ENCODE measurements at places on chromosomes 11 and 22.

GRCh38 chr22:25478528-25478927 is 85.9 kb upstream of the GRK3 start:
- no peak for DNase-seq

DNA sequence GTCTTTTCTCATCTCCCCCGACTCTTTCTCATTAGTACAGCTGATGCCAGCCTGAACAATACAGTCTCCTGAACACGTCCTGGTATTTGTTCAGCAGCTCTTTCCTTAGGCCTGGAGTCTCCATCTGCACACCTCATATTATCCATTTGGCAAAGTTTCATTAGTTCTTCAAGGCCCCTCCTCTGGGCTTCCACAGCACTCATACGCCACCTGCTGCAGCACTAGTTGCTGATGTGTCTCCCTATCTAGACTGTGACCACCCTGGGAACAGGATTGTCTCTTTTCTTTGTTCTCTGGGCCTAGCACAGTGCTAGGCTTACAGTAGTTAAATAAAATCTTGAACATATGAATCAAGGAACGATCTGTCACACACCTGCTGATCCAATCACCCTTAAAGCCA is 17.2 kb downstream of the DCHS1 start:
- no peak for DNase-seq

- DNase-seq = no peak
Measured at GRCh38 chr11:98600103-98600502, 420.6 kb upstream of the CNTN5 start.

DNA sequence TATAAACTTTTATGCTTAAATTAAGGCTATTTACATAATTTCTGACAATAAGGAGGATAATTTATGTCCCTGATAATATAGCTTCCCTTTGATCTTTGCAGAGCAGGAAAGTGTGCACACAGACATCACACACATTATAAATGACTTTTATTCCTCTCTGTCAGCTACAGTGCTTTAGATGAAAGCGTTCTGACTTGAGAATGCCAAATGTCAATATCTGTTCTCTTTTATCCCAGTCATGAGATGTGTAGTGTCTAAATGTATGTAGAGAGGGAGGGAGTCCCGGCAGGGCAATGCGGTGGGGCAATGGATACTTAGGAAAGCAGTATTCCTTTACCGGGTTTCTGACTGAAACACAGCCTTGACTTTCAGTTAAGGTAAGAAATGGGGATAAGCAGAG is 225.4 kb upstream of the CHORDC1 start:
- DNase-seq = no peak

- DNase-seq = no peak
Measured at GRCh38 chr11:44833877-44834452, 107.2 kb downstream of the TSPAN18 start.

DNA sequence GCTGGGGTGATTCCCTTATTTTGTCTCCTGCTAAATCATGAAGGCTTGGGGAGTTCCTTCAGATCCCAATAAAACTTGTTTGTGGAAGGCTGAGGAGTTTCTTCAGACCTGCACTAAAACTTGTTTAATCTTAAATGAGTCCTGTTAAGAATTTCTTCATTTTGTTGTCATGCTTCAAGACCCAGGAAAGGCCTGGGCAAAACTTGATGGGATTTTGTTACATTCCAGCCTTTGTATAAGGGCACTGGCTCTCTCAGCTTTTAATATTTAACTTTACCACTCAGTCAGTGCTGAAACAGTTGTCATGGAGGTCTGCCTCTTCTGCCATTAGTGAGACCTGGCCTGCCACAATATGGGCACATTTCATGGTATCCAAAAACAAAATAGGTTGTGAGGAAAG is 699.0 kb downstream of the ETS1 start:
- peak; percentile 21 for DNase-seq

GRCh38 chr11:121625777-121626506 is 173.2 kb upstream of the SORL1-AS1 start:
- no peak for DNase-seq

- DNase-seq = no peak
Measured at GRCh38 chr11:72122607-72123006, 10.1 kb upstream of the ANAPC15 start.

GRCh38 chr11:127259102-127259501 is 258.5 kb upstream of the KIRREL3 start:
- DNase-seq = no peak

DNA sequence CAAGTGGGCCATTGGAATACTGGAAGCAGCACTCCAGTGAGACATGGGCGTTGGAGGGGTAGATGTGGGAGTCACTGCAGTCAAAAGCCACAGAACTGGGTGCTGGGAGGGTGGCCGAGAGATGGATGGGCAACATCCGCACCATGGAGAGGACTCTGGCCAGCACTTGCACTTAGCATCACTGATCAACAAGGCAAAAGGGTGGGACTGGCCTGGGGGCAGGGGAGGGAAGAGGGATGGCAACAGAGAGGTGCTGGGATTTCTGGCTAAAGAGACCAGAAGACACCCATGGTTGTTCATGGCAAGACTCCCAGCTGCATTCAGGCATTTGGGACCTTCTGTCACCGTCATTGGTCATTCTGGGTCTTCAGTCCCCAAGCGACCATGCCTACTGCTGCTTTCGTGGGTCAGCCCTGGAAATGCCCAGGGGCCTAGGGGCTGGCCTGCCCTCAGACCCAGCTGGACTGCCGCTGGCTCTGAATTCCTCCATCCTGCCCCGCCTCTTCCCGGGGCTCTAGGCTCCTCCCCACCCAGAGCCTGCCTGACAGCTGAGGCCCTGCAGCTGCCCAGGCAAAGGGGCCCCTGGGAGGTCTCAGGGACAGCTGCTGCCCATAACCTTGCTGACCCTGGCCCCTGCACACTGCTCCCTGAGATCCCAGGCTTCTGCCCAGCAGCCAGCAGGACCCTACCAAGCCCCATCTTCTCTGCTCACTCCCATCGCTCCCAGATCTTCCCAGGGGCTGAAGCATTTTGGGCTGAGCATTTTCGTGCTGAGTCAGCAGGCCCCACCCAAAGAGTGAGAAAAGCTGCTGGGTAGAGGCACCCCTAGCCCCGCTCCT is 13.0 kb upstream of the CDC42EP2 start:
- DNase-seq = no peak

GRCh38 chr11:75663808-75664207 is 5.0 kb downstream of the MAP6 start:
- DNase-seq = no peak

- no peak for DNase-seq
Measured at GRCh38 chr11:12541583-12542151, 132.6 kb upstream of the TEAD1 start.

DNA sequence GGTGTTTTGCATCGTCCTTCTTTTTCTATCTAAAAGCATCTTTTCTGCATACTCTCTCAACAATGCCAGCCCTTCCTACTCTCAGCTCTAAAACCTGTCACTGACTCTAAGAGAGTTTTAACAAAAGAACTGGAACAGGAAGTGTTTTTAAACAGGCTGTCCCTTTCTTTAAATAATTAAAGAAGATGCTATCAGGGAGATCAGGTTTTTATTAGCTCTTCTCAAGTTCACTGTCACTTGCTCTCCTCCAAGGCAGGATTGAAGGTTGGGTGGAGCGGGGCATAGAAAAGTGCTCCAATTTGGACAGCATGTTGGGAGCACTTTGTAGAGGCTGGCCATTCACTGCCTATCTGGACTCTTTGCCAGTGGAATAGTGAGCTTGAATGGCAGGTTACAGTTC is 56.4 kb upstream of the BARX2 start:
- no peak for DNase-seq

- DNase-seq = no peak
Measured at GRCh38 chr11:11451501-11452005, 98.5 kb upstream of the CSNK2A3 start.

GRCh38 chr11:17528906-17529843 is 15.0 kb downstream of the USH1C start:
- DNase-seq = no peak

GRCh38 chr11:22787551-22788162 is 41.9 kb downstream of the SVIP start:
- DNase-seq = peak; percentile 50

- no peak for DNase-seq
Measured at GRCh38 chr11:118924591-118925585, 838 bp downstream of the BCL9L start.

GRCh38 chr11:116829525-116830183 is at the start of gene APOC3:
TSS of gene APOC3 (plus strand) at chr11:116829907. CDS start at chr11:116830583, 676 bp downstream.
- DNase-seq = no peak

- DNase-seq = no peak
Measured at GRCh38 chr11:17637901-17638300, 81.5 kb upstream of the MYOD1 start.

DNA sequence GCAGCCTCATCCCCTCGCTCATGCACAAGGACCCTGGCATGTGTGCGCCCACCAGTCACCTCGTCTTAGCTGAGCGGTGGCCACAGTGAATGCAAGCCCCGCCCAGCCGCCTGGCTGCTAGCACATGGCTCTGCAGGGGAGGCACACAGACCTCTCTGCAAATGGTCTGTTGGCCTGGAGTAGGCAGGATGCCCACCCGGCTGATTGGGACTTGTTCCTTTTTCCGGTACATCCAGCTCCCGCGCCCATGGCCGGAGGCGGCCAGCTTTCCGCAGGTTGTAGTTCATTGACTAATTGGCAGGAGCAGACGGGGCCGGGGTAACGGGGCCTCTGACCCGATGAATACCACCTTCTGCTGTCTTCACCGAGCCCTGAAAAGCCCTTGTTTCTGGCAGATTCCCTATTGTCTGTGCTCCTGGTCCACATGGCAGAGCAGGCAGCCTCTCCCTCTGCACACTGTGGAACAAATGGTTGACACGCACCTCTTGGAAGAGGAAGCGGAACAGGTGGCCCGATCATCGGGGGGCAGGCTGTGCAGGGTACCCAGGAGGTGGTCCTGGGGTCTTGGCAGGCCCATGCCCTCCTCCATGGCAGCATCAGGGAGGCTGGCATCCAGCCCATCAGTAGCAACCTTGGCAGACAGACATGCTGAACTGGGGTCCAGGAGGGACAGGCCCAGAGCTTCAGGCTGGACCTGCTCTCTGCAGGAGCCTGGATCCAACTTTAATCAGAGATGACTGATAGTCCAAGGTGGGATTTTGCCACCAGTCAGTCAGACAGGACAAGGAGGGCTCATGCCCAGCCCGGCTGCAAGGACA is 1512.0 kb downstream of the BRD1 start:
- DNase-seq = no peak

GRCh38 chr11:35536470-35536869 is 11.1 kb upstream of the PAMR1 start:
- no peak for DNase-seq

GRCh38 chr11:96088914-96089313 is 165.0 kb upstream of the MTMR2 start:
- no peak for DNase-seq

GRCh38 chr11:117857734-117858414 is 18.6 kb downstream of the FXYD6 start:
- DNase-seq = no peak

DNA sequence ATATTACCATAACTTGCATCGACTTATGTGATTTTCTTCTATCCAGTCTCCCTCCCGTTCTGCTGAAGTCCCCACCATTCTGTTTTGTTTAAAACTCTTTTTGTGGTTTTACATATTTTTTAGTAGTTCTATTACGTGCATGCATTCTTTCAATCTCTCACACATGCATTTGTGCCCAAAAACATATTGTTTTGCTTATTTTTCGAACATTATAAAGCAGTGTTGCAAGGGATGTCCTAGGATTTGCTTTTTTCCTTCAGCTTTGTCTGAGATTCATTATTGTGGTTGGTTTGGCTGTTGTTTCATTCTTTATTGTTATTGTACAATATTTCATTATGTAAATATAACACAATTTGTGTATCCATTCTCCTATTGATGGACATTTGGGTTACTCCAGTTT is 235.7 kb downstream of the DYNC2H1 start:
- no peak for DNase-seq

GRCh38 chr11:12865863-12866595 is 143.1 kb upstream of the RASSF10 start:
- DNase-seq = no peak

- no peak for DNase-seq
Measured at GRCh38 chr22:43881091-43882061, 10.4 kb downstream of the PNPLA5 start.

- DNase-seq = no peak
Measured at GRCh38 chr22:21766691-21767462, 31.3 kb upstream of the YPEL1 start.

DNA sequence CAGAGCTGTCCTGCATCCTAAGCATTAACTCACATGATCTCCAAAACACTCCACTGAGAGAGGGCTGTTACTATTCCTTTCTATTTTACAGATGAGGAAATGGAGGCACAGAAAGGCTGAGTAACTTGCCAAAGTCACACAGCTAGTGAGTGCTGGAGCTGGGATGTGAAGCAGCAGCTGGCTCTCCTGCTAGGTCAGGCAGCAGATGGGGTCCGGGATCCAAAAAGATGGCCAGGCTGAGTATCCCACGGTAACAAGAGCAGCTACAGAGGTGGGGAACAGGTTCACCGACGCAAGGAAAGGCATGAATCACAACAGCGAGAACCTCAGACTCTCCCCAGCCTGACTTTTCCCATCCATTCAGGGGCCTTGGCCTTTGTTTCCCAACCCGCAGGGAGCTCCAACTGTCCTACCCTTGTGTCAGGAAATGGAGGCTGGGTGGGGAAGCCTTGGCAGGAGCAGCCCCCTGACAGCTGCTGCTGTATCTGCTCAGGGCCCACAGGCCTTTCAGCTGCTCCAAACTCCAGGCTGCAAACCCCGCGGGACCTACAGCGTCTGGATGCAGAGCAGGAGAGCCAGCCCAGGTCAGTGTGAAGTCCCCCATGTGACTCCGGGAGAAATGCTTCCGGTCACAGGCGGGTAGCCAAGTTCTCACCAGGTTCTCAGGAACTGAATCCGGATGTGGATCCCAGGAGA is 29.5 kb downstream of the DKK3 start:
- no peak for DNase-seq

DNA sequence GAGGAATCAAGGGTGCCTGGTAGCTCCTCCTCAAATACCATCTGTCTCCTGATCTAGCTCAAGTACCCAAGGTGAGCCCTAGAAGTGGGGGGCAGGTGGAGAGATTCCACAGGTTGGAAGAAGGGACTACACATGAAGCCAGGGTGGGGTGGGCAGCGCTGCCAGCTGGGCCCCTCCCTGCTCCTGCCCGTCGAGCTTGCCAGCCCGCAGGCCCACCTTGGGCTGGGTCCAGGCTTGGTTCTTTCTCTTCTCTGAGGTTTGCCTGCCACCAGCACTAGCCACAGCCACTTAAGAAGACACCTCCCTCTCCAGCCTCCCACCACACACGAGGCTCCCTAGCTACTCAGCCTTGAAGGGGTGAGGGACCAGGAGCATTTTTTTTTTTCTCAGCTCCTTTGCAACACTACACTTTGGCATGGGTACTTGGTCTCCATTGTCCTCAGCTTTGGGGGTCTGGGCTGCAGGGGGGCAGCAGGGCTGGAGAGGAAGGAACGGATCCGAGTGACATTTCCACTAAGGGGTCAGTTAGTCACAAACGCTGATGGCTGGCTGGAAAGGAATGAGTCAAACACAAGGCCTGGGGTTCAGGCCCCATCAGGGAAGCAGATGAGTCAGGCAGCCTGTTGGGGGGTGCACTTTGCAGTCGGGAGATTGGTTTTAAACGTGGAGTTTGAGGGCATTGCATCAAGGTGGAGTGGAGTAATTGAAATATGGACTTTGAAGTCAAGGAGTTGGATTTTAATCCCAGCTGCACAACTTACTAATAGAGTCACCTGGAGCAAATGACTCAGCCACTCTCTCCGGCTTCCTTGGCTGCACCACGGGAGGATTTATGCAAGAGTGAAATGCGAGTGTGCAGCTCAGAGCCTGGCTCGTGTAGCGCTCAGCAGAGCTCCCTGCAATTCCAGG is 7.4 kb upstream of the NPTXR start:
- no peak for DNase-seq

- DNase-seq = no peak
Measured at GRCh38 chr11:134544095-134544815, 132.2 kb upstream of the B3GAT1 start.
